Neural progenitor cell (in vitro differentiated cells): ENCODE measurements at places on chromosomes 7 and 10. TPM values are rescaled to one million over a fixed set of nuclear protein-coding genes. Genes with fewer than 3 reads are reported as not detected.

TAS2R41 gene
- not detected in 2 replicates for total RNA-seq

GPER1 gene
- total RNA-seq: 1.2 and 1.3 TPM in 2 replicates

PNLIPRP1 gene
- not detected in 2 replicates for total RNA-seq

BHLHA15 gene
- 0.69 and 4.8 TPM in 2 replicates for total RNA-seq

FXYD4 gene
- not detected in 2 replicates for total RNA-seq

ELFN1 gene
- 2.2 and 13.6 TPM in 2 replicates for total RNA-seq

GNGT1 gene
- total RNA-seq: 0.06 TPM in 1 of 2 replicates, not detected in the other

DNA sequence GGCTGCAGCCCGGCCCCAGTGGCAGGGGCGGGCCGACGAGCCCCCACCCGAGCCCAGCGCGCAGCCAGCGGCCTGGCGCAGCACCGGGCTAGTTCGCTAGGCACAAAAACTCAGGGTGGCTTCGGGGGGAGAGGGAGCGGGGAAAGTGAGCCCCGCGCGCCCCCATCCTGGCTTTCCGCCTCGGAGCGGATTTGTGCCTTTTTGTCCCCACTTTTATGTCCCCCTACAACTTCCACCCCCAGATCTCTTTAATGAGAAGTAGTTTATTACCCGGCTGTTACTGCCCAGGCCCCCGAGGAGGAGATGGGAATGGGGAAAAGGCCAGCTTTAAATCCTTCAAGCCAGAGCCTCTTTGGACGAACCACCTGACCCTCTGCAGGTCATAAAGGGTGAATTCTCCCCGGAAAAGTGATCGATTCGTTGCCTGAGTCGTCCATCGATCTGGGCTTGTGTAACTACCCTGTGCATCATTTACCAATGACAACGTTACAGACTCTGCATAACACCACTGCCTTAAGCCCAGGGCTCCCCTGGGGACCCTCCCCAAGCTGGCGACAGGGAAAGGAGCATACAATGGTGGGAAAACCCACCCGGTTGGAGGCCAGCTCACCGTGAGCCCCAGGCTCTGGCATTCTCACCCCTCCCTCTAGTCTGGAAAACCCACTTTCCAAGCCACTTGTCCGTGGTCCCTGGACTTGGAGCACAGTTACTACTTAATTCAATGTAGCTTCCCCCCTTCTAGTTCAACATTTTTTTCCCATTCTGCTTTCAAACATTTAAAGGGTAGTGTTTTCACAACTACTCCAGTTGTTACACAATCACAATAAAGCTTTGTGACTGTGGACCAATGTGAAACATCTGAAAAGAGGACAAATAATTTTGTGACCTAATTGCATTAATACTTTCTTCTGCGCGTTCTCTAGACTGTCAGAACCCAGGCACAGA lies 748 bp upstream of the SH3PXD2A start:
- peak; percentile 49 for DNase-seq
- peaks cover 69% of the 10 kb centered on the region for H3K27me3 ChIP-seq
- peak overlapping the region; percentile 67 for H3K4me3 ChIP-seq
- peaks cover 18% of the 10 kb centered on the region for H3K4me1 ChIP-seq
- H3K36me3 ChIP-seq: no peaks in the 10 kb centered on the region

GRCh38 chr7:66523409-66523808 lies 105.3 kb upstream of the KCTD7 start:
- no peak for DNase-seq
- no peak overlapping the region for H3K27ac ChIP-seq
- H3K4me3 ChIP-seq: no peak overlapping the region
- H3K4me1 ChIP-seq: no peaks in the 10 kb centered on the region
- no peaks in the 10 kb centered on the region for H3K36me3 ChIP-seq

DNA sequence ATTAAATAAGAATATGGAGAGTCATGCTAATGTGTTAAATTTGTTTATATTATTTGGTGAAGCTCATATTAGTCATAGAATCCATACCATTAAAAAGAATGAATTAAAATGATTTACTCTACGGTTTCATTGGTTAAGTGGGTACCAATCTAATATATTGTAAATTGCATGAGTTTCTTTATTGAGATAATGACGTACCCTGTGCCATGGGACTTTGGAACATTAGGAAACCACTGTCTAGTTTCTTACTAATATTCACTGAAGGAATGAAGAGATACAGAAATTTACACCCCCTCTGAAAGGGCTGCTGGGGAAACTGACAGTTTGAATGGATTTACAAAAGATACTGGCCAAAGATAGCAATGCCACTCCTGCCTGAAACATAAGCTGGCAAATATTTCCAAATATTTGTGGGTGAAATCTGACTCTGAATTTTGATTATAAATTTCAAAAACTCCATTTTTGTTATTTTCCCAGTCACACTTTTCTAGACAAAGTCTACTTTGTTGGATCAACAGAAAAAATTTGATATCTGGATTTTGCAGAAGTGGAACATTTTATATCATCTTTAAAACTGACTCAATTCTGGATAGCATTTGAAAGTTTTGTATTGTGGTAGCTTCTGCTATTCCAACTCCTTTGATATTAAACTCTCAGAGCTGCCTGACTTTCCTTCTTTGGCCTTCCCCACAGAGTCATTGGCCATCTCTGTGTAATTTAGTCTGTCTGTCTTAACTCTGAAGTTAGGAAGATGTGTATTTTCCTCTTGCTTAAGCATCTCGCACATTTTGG lies 22.3 kb downstream of the MDFIC start:
- no peak overlapping the region for H3K27ac ChIP-seq
- no peak overlapping the region for H3K4me3 ChIP-seq
- H3K27me3 ChIP-seq: no peaks in the 10 kb centered on the region
- no peak for DNase-seq
- peaks cover 6% of the 10 kb centered on the region for H3K4me1 ChIP-seq

- DNase-seq: peak; percentile 70
- no peaks in the 10 kb centered on the region for H3K36me3 ChIP-seq
- peaks cover 22% of the 10 kb centered on the region for H3K4me1 ChIP-seq
- H3K4me3 ChIP-seq: no peak overlapping the region
These were observed 136.4 kb upstream of the FGFR2 start for GRCh38 chr10:121734589-121735045.

- no peak for DNase-seq
- H3K27me3 ChIP-seq: peaks cover 100% of the 10 kb centered on the region
- no peaks in the 10 kb centered on the region for H3K36me3 ChIP-seq
- H3K4me1 ChIP-seq: peaks cover 16% of the 10 kb centered on the region
- no peak overlapping the region for H3K4me3 ChIP-seq
These were observed 7.8 kb downstream of the EN2 start for GRCh38 chr7:155465761-155466141.

DNA sequence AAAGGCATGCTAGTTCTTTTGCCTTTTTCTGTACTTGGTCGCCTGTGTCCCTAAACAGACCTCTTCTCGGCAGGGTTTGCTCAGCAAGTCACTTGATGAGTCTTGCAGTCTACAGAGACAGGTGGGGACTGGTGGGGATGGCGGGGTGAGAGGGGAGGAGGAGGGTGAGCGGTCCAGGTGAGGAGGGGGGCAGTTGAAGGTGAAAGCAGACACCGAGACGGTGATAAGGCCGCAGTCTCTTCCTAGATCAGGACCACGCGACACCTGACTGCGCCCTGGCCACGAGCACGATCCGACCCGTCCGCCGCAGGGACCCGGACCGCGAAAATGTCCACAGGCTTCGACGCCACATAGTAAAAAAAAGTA lies 566 bp downstream of the ASNS start:
- peak overlapping the region; percentile 72 for H3K4me3 ChIP-seq
- no peaks in the 10 kb centered on the region for H3K36me3 ChIP-seq
- H3K27ac ChIP-seq: no peak overlapping the region
- peaks cover 28% of the 10 kb centered on the region for H3K27me3 ChIP-seq

DNA sequence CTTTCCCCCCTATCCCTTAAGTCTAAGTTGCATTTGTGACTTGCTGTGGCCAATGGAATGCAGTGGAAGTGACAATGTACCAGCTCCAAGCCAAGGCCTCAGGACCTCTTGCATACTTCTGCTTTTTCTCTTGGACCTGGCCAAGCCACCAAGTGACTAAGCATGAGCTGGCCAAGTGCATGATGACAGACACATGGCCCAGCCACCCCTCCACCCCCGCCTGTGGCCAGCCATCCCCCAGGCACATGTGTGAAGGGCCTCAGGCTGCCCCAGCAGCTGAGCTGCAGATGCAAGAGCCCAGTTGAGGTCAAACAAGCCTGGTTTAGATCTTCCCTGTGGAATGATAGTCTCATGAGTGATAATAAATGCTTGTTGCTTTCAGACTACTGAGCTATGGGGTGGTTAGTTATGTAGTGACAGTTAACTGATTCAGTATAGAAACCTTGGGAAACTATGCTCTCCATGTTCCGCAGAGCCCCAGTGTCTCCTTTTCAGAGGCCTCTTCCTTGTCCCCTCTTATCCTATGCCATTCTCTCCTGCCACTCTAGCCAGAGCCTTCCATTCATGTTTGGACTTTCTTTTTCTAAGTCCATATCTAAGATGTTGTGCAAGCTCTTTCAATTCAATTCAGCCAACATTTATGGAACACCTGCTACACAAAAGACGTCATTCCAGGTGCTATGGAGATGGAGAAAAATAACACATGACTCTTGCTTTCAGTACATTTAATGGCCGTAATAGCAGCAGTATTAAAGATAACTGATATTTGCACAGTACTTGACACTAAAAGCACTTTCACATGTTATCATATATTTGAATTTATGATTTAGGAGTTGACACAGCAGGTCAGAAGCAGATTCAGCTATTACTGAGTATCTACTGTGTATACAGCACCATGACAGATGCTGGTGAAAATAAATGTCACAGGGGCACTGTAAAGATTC lies 55.5 kb upstream of the LOXL4 start:
- no peak overlapping the region for H3K4me3 ChIP-seq
- DNase-seq: no peak
- H3K27me3 ChIP-seq: no peaks in the 10 kb centered on the region
- no peaks in the 10 kb centered on the region for H3K36me3 ChIP-seq
- H3K4me1 ChIP-seq: no peaks in the 10 kb centered on the region
- no peak overlapping the region for H3K27ac ChIP-seq

DNA sequence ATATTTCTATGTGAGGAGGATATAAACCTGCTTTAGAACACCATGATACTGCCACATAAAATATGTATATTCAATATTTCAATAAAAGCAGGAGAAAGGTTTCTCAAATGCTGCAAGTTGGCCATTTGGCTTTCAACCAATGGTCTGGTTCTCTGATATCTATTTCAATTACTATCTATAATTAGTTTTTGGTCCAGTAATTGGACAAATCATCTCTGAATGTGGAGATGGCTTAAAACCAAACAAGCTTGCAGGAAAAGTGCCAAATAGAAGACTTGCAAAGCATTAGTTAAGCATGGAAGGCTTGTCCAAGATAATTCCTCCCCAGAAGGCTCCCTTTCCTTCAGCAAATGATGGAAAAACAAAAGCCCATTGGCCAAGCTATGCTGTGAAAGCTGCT lies 140.1 kb downstream of the CPEB3 start:
- H3K4me1 ChIP-seq: no peaks in the 10 kb centered on the region
- H3K27ac ChIP-seq: no peak overlapping the region
- no peak for DNase-seq

DNA sequence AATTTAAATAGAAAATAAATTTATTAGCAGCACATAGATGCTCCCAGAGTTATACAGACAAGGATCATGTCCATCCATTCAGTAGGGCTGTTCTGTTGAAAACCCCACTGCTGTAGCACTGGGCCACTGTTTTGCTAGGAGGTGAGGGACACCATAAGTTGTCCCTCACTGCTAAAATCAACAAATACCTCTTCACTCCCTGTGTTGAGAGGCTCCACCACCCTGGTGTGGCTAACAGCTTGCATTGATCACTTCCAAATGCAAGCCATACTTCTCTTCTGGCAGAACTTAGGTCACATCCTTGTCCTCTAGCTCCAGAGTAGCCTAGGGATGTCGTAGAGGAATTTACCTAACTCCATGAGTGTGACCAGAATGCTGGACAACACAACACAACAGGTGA lies 55.4 kb downstream of the MDFIC start:
- H3K27me3 ChIP-seq: no peaks in the 10 kb centered on the region
- no peaks in the 10 kb centered on the region for H3K36me3 ChIP-seq
- H3K4me1 ChIP-seq: no peaks in the 10 kb centered on the region
- H3K4me3 ChIP-seq: no peak overlapping the region

DNA sequence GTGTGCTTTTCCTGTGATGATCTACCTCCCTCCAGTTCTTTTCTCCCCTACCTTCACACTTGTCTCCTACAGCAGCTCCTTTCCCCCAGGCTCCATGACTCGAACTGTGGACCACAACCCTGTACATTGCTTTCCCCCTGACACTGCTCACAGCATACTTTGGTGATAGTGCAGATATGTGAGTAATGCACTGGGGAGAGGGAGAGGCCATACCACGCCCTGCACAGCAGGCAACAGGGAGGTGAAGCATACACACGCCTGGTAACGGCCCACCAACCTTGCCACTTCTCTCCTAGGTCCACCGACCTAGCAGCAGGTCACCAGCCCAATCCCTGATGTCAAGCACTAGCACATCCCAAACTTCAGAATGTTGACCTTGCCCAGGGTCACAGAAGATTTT lies 238.2 kb downstream of the GRID1 start:
- no peaks in the 10 kb centered on the region for H3K27me3 ChIP-seq

DNA sequence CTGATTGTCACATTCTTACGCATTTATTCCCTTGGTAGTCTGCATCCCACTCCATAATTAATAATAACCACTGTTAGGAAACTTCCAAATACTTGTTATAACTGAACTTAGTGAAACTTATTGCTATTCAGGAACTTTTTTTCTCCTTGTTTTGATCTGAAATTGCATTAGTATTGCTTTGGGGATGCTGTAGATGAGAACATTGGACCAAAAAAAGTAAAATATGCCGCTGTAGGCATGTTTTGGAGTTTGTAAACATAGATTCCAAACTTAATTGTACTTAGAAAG lies 1.7 kb downstream of the PPP1R9A start:
- H3K4me3 ChIP-seq: peak overlapping the region; percentile 63
- H3K4me1 ChIP-seq: peaks cover 53% of the 10 kb centered on the region
- H3K27ac ChIP-seq: peak overlapping the region; percentile 93
